ENCODE measurements at places on chromosomes 7 and 10.

DNA sequence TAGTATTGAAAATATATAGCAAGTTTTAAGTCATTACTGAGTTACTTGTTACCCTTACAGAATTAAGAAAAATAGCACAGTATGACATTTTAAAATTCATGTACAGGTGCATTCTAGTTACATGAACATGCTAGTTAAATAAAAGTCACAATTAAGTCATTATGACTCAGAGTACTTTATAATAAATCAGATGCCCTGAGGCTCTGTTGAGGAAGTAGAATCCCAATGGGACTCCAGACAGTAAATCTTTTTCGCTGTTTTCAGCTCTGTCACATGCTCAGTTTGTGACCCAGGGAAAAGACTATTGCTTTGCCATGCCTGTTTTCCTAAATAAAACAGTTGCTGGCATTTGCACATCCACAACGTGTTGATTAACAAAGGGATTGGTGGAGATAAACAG is 21.0 kb downstream of the NUDT13 start:
- DNase-seq = no peak

GRCh38 chr7:50793120-50793946 is 10.6 kb upstream of the GRB10 start:
- DNase-seq = peak; percentile 40

DNA sequence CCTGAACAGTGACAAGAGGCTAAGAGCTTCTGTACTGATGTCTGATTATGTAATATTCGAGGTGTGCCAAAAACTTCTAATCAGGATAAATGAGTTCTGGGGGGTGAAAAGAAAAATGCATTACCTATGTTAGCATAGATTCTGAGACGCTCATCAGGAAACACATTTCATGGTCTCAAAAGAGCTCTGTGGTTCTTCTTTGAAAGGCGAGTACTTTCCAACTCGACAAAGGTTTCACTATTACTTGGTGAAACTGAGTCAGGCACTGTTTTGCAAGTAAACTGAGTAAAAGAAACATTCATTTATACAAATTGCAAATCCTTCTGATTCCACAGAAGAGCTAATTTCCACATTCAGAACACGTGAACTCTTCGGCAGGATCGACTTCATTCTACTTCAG is 523.2 kb downstream of the GATA3 start:
- no peak for DNase-seq

DNA sequence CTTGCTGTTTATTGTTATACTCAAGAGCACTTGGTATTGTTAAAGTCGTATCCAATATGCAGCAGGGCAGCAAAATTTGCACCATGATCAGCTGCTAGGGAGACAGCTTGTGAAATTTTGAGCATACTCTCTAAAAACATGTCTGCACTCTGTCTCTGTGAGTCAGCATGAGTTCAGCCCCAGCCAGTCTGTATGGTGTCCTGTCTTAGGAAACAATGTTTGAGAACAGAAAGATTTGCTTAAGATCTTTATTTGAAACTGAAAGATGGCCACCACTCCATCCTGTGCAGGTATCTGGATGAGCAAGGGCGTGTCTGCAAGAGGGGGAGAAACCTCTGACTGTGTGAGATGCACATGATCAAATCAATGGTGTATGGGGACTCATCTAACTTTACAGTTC is 97.1 kb downstream of the GNAI1 start:
- no peak for DNase-seq

DNA sequence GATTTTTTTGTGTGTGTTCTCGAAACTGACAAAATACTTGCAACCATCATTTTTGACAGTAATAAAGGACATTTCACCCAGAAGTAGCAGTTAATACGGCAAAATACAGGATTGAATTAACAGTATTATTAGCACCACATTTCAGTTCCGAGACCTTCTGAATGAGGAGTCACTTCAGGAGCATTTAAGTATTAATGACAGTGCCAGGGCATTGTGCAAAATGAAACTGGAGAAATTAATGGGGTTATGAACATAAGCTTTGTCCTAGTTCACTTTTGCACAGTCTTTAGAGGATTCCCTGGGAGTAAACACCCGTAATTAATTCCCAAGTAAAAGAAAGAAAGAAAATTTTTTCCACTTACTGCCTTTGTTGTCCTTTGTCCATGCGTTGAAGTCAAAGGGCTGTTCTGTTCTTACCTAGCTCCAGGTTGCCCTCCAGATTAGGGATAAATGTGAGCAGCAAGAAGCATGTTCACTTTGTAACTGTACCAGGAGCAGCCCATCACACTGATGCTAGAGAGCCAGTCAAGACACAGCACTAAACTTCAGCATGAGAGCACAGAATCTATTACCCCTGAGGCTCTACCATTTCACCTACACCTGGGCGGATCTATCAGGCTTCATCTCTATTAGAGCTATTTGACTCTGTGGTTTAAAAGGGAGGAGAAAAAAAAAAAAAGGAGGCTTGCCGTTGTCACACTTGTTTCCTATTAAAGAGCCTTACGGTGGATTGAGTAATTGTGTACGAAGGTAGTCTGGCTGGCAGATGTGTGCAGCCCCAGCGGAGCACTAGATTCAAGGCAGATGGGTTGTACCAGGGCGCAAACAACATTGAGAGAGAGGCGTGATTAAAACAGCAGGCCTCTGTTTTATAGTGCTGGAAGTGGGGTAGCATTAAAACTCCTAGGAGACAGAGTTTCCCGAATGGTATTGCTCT is 297.8 kb upstream of the SEMA3A start:
- DNase-seq = peak; percentile 71

DNA sequence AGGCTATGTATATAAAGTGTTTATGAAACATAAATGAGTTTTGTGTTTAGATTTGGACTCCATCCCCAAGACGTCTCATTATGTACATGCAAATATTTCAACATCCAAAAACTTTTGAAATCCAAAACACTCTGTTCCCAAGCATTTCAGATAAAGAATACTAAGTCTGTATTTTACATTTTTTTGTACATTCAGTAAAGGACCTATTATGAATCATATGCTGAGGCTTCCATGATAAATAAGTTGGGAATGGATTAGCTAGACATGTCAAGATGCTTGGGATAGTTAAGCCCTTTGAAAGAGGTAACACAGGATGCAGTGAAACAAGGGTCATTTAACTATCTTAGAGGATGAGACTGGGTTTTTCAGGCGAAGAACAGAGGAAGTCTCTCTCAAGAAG is 262.9 kb downstream of the SNX13 start:
- DNase-seq = peak; percentile 54

Data from fibroblast of skin of left biceps (primary cell).